LNCaP clone FGC (cell line): ENCODE measurements at places on chromosomes 3 and 15.

- no peak for DNase-seq
Observed at GRCh38 chr3:134462331-134462941, 23.3 kb downstream of the ANAPC13 start.

DNA sequence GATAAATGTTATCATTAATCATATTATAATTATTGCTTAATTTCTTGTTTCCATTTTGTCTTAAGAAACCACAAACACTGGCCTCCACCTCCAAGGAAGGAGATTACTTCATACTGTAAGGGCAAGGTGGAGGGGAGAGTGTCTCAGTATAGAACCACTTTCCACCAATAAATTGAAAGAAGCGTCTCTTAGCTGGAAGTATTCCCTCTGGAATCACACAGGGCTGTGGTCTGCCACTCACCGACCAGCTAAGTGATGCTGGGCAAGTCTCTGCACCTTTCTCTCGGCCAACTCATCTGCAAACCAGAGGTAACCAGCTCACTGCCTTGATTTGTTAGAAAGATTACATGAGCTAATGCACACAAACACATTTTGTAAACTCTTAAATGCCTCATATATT lies 63.1 kb downstream of the EIF4E3 start:
- no peak for DNase-seq

DNA sequence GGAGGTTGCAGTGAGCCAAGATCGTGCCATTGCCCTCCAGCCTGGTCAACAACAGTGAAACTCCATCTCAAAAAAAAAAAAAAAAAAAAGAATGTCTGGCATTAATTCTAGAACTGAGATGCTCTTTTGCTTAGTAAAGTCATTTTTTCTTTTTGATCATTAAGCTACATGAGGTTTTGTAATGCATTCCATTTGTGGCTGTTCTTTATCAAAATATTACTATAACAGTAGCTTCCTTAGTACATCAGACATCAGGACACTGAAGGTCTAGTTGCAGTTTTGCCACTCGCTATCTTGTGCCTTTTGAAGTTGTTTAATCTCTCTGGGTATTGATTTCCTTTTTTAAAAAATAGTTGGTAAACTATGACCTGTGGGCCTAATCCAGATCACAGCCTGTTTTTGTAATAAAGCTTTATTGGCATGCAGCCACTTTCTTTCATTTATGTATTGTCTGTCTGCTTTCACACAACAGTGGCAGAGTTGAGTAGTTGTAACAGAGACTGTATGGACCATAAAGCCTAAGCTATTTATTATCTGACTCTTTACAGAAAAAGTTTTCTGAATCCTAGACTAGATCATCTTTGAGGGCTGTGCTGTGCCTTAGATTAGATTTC lies 76.6 kb downstream of the SLC25A26 start:
- peak; percentile 11 for DNase-seq

- DNase-seq, result no peak
Observed at GRCh38 chr15:48318131-48318530, 13.1 kb upstream of the DUT start.

DNA sequence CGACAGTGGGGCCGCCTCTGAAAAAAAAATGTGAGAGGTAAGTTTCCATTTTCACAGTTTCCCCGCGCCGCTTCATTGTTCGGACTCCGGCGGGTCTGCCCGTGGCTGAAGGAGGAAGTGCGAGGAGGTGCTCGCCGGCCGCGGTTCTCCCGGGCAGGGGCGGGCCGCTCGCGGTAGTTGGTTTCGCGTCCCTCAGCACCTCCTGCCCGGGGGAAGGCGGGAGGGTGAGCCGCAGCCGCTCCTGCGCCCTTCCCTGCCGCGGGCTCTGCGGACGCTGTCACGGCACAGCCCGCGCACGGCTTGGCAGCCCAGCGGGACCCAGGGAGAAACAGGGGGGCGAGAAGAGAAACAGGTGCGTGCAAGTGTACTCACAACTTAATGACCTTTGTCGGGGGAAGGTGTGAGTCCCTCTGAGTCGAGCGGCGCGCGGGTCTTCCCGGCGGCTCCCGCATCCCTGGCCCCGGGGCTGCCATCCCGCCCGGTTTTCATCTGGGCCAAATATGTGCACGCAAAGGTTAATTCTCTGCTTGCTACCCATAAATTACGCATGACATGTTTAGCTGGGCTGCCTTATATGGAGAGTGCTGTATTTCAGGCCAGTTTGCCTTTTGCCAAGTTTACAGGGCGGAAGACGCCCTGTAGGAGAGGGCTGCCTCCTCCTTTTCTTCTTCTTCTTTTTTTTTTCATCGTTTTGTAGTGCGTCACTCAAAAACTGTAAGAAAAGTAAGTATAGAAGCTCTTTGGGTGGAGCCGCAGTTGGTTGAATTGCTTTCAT lies 514 bp downstream of the MBNL1 start:
- peak; percentile 48 for DNase-seq

DNA sequence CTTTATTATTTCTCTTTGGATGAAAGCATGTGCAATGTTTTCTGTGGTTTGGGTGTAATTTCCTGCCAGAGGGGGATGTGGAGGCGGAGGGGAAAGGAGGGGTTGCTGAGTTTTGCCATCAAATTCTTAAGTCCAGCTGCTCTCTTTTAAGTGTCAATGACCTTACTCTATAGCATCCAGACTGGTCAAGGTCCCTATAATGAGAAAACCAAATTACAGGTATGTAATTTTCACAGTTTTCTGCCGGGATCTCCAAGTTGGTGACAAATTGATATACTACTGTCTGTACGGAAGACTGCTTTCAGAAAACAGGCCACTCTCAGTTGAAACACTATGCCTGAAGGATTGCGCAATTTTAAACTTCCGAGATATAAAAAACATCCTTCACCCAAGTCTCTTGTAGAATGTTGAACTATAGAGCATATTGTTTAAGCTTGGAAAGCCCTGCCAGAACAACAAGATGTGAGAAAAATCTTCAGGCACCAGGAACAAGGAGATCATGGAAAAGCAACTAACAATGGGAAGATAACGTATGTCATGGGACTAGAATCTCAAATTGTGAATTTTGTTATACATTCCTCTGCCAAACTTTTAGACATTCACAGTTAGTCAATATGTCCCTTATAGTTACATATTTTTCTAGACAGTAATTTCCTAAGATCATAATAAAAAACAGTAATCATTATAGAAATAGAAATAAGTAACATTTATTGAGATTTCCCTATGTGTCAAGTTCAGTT lies 300.7 kb upstream of the SATB1 start:
- DNase-seq, result no peak

- no peak for DNase-seq
Observed at GRCh38 chr3:40490916-40491315, 14.0 kb downstream of the ZNF619 start.

- DNase-seq, result no peak
Observed at GRCh38 chr15:30830961-30831360, 72.8 kb upstream of the FAN1 start.

DNA sequence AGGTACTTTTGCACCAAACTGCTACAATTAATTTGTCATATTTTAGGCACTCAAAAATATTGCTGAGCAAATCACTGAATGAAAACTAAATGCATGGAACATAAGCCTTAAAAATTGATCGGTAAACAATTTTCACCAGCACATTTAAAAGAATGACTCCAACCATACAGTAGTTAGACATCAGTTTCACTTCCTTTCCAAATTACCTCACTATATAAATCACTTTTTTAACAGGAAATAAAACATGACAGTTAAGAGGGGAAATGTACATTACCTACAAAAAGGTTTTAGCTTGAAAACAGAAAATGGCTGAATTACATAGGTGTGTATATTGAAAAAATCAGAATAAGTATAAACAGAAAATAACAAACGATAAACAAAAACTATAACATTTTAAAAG lies 108.4 kb downstream of the SERPINI1 start:
- no peak for DNase-seq

- no peak for DNase-seq
Observed at GRCh38 chr3:66856533-66856932, 141.6 kb upstream of the KBTBD8 start.

DNA sequence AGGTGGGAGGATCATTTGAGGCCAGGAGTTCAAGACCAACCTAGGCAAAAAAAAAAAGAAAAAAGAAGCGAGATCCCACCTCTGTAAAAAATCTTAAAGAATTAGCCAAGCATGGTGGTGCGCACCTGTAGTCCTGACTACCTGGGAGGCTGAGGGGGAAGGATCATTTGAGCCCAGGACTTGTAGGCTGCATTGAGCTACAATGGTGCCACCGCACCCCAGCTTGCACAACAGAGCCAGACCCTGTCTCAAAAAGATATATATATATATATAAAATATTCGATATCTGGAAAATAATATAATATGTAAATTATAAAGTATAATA lies 1.1 kb upstream of the IMP3 start:
- no peak for DNase-seq

DNA sequence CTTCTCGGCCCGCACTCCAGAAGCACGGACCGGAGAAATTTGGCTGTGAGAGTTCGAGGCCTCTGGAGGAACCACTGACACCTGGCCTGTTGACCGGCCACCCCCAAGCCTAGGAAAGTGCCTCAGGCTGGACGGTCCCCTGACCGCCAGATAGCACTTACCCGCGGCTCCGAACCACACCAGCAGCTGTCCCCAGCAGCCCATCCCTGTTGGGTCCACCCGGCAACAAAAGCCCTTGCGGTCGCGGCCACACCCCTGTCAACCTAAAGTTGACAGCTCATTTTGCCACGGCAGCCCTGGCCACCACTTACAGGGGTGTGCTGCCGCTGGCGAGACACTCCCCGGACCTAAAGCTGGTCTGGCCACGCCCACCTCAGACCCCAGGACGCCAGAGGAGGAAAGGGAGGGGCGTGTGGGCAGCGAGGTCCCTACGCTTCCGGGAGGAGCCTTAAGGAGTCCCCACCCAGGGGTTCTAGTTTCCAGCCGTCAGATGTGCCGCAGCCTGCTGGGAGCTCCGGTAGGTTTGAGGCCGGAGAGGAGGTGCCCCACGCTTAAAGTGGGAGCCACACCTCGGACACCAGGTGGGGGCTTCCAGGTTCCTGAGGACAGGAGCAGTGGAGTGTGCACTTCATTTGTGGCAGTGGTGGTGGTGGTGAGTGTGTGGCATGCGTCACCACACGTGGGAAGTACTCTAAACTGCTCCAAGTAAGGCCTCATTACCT lies at the start of gene LTK:
Gene LTK (minus strand): TSS at position 322 of the 722 bp plus-strand sequence. CDS start 118 bp downstream, at position 204.
- no peak for DNase-seq

DNA sequence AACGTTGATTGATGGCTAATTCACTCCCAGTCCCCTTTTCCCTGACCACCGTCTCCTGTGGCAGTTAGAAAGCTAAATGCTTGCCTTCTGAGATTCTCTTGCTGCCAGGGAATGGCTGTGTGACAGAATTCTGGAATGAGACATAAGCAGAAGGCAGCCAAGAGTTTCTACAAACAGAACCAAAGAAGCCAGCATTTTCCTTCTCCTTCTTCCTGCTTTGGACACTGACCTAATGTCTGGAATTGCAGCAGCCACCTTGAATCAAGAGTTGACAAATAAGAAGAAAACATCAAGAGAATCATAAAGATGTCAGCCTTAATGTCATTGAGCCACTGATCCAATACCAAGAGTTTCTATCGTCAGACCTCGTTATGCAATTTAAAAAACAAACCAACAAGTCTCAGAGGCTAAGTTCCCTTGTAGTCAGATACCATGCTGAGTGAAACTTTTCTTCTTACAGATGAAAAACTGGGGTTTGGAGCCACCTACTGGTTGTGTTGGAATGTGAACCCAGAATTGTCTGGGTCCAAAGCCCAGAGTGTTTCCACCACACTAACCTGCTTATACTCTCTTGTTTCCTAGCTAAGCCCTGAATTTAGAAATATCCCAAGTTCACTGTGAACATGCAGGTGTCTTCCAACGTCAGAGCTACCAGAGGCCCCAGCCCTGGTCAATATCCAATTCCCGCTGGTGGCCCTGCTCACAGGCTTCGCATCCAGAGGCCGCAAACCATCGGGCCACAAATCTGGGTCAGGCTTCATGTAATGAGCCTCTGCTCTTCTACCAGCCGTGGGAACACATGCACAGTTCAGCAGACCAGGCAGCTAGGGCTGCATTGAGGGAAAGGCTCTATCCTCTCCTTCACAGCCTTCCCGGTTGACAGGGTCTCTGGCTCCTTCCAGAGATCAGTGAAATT lies 42.5 kb downstream of the MCF2L2 start:
- DNase-seq, result peak; percentile 41

- DNase-seq, result no peak
Observed at GRCh38 chr15:90959894-90960293, 5.2 kb downstream of the RCCD1 start.
